NCI-H146 (cell line): ENCODE measurements at places on chromosomes 3 and 15.
A peak's percentile ranks its signal among the peaks of the same experiment; 100 is the strongest.

DNA sequence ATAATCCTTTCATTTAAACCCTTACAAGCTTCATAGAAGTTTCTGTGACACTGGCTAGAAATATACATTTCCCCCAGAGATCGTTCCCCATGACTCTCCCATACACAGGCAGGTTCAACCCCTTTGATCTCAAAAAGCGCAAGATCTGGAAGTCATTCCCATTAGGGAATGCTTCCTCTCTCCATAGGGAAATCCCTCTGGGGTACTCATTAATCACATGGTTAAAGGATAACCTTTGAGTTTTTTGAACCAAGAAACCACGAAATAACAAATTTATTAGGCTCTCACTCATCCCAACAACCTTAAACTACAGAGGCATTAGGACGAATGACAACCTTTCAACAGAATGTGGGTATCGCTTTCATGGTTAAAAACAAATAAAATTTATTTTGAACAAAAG is 211.9 kb upstream of the PRICKLE2 start:
- no peak for DNase-seq

- DNase-seq, result no peak
These were observed 12.0 kb upstream of the CBLB start for GRCh38 chr3:105880681-105881290.

- no peak for DNase-seq
These were observed 722.9 kb upstream of the CFAP20DC start for GRCh38 chr3:59772416-59773408.

DNA sequence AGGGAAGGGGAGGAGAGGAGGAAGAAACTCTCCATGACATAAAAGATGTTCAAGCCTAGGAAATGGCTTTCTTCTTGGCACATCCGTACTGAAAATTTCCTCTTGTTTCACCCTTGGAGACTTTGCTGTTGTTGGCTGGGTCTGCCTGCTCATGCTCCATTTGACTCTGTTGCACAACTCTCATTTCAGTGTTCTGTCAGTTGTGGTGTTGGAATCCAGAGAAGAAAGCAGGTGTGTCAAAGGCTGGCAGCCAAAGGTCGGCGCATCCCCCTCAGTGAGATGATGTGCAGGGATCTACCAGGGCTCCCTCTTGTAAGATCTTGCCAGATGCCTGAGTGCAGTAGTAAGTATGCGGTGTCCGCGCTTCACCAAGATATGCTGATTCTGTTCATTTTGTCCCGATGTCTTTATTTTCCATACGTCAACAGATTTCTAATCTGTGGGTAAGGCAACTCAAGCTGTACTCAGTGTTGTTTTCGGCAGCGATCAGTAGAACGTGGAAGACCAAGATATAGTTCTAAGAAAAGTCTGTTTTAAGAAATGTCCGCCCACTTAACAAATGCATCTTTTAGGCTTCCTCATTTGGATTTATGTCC is 265.2 kb upstream of the GOLGA6L4 start:
- no peak for DNase-seq

DNA sequence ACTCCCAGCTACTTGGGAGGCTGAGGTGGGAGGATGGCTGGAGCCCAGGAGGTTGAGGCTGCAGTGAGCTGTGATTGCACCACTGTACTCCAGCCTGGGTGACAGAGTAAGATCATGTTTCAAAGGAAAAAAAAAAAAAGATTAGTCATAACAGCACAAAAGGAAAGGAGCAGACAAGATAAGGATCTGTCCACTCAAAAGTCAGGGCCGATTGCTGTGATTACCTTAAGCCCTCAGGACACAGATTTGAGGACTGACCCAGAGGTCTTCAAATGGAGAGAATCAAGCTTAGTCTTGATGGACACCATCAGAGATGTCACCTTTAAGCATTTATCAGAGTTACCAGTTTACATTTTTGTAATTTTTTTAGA is 23.9 kb upstream of the HEG1 start:
- DNase-seq, result no peak

GRCh38 chr3:44416031-44417030 is 61.1 kb downstream of the ZNF445 start:
- no peak for DNase-seq

GRCh38 chr3:120326784-120327183 is 22.4 kb downstream of the LRRC58 start:
- DNase-seq, result no peak

DNA sequence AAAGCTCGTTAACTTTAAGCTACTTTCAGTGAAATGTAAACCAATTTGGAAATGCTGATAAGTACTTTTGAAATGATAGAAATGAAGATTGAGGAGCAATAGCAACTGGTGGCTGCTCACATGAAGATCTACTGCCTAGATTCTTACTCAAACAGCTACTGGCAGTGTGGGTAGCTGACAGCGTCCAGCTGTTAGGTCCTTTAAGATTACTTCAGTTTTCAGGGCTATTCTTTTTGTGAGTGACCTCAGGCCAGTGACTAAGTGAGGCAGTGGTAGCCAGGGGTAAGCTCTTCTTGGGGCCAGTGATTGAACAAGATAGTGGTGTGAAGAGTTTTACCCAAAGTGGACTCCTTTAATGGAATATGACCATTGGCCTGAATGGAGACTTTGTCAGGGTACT is 41.3 kb downstream of the NECTIN3 start:
- DNase-seq, result no peak

GRCh38 chr3:188558343-188559071 is 404.6 kb downstream of the LPP start:
- no peak for DNase-seq

GRCh38 chr3:79074558-79074957 is 693.2 kb downstream of the ROBO1 start:
- no peak for DNase-seq

GRCh38 chr3:31699309-31699953 is 166.7 kb downstream of the STT3B start:
- DNase-seq, result no peak

DNA sequence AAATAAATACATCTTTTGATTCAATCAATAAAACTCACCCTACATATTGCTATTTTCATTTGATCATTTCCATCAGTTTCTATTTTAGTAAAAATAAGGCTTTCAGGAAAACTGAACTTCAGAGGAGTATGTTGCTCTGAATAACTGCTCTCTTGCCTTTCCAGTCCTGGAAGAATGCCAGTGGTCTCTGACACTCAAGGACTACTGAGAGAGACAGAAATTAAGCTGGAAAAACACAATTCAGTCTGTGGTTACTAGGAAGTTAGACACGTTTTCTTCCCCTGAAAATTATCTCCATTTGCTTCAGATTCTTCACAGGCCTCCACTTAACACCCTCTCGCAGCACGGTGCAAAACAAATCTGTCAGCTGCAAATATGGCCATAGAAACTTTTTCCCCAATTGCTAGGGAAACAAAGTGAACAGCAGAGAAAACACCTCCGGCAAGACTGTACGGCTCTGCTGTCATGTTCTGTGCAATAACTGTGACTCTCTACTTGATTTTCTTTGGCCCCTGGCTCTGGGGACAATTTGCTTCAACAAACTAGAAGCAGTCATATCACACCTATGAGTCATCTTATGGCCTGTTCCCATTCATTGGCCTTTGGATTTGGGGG is 353.0 kb downstream of the MAGI1 start:
- no peak for DNase-seq

GRCh38 chr3:35644451-35644850 is 5.1 kb downstream of the ARPP21 start:
- DNase-seq, result no peak

DNA sequence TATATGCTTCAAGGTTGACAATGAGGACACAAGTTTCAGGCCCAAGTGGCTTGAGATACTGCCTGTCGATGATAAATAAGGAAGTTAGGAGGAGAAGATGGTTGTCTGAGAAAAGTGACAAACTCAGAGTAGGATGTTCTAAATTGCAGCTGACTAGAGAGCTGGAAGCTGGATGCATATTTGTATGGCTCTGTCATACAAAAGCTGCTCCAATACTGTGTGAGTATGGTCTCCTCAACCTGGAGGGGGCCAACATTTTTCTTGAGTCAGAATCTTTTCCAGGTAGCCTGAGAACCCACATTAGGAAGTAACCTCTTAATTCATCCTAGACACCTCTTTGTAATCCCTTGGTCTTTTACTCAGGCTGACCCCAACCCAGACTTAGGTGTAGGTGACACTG is 28.4 kb upstream of the TPRG1 start:
- DNase-seq, result no peak

- DNase-seq, result no peak
These were observed 59.8 kb downstream of the GLDN start for GRCh38 chr15:51401051-51401780.

- no peak for DNase-seq
These were observed 24.9 kb downstream of the POMGNT2 start for GRCh38 chr3:43080726-43081568.

GRCh38 chr15:68022061-68022460 is 32.1 kb upstream of the PIAS1 start:
- no peak for DNase-seq

DNA sequence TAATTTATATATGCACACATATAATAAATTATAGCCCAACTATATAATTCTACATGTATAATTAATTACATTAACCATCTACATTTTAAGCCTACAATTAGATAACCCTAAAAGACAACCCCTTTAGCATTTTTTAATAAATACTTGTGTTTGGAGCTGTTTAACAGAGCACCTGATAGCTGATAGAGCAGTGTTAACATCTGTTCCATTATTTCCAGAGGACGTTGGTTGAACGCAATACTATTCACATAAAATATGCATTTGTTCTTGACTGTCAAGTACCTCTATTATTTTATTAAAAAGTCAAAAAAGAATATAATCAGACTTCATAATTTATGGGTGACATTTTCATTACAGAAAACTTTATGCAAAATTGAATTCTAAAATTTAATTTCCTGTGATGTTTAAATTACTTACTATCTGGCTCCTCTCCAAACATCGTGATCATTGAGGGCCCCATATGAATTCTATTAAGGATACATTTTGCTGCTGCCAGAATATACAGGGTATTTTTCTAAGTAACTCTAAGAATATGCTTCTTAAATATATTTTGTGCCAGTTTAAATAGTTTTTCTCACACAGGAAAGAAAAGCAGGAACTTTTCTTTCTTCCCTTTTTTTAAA is 234.3 kb downstream of the SHOX2 start:
- no peak for DNase-seq

DNA sequence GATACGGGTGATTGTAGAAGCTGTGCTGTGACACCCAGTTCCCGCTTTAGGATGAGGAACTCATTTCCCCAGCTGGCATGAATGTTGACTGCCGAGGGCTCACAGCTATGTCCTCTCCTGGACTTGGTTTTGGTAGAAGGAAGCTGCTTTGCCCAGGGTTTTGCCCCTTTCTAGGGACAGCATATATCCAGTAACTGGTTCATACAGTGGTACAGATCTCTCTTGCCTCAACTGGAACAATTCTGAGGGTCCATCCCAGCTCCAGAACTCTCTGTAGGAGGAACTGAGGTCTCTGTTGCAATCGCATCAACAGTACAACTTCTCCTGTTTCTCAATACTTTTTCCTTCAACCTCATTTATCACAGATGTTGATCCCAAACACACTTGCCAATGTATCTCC is 54.5 kb upstream of the FNDC3B start:
- DNase-seq, result no peak

DNA sequence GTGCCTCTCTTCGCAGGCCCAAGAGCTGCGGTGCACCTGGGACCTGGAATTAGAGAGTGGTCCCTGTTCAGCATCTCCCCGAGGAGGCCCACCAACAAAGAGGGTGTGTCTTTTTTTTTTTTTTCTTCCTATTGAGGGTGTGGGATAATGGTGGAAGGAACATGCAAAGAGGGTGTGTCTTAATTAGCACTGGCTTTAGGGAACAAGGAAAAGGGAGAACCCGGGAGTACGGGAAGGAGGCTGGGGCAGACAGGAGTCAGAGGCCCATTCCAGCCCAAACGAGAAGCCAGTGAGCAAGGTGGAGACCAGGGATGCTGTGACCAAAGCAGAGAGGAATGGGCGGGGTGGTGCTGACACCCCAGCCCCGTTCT is 429 bp upstream of the LOXL1 start:
- DNase-seq, result no peak

DNA sequence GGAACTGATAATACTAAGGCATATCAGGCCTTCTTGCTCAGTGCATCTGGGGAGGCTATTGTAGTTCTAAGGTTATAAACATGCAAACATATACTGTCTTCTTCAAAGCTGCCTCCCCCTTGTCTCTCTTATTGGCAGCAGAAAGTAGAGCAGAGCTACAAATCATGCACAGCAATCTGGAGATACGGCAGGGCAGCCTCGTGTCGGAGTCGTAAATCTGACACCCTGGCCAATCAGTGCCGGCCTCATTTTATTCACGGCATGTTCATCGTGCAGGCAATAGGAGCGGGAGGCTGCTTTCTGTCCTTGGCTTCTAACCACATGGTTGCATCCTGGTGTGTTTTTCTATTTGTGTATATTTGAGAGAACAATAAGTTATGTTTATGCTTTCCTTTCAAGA is 300.2 kb upstream of the CNTN6 start:
- no peak for DNase-seq

DNA sequence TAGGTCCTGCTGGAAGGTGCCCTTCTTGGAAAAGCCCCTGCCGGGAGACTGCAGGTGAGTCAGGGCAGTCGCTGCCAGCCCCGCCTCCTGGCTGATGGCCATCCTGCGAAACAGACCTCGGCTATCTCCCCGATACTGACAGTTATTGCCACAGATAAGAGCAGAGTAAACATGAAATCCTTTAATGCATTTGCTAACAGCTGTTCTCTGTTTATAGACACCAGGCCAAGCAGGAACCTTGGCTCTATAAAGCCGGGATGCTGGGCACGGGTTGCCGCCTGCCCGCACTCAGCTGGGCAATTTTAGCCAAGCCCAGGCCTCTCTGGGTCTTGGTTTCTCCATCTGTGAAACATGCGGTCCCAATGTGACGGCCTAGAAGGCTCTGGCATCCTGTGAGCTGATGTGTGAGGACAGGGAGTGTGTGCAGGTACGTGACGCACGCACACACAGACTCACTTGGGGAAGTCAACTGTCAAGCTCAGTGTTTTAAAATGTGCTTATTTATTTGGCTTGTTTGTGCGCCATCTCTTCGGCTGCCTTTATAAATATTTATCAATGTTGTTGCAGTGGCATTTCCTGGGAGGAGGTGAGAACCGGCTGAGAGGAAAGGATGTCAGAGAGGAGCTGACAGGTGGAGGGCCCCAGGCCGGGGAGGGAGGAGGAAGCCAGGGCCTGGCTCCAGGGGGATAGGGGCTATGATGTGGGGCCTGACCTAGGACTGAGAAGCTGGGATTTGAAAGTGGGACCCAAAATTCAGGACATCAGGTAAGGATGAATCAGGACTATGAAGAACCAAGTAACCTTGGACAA is 50.8 kb upstream of the PRR23E start:
- peak; percentile 97 for DNase-seq

GRCh38 chr3:152050903-152051302 is 177.5 kb downstream of the SUCNR1 start:
- no peak for DNase-seq

- no peak for DNase-seq
These were observed 116.0 kb downstream of the XXYLT1 start for GRCh38 chr3:195154793-195155535.

DNA sequence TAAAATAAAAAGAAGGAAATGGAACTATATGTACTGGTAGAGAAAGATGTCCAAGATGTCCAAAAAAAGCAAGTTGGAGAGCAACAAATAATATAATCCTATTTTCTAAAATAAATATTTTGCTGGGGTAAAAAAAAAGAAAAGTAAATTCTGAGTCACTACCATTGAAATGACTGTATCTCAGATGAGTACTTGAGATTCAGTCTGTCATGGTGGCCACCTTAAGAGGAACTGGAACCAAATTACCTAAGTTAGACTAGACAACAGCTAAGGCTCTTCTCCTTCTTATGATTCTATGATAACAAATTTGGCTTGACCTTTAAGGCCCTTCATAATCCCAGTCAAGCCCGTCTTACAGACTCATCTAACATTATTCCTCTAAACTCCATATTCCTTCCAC is 270.6 kb upstream of the HES1 start:
- no peak for DNase-seq
